ENCODE measurements at places on chromosomes 2 and 18.

GRCh38 chr2:218805627-218806026 is 23.7 kb downstream of the CYP27A1 start:
- no peak for DNase-seq

GRCh38 chr2:241314226-241315092 is 1.0 kb downstream of the HDLBP start:
- no peak for DNase-seq

- DNase-seq = no peak
These were observed 929.4 kb upstream of the PIK3C3 start for GRCh38 chr18:41025666-41026065.

GRCh38 chr2:111121828-111122630 is 1.3 kb downstream of the BCL2L11 start:
- peak; percentile 82 for DNase-seq

DNA sequence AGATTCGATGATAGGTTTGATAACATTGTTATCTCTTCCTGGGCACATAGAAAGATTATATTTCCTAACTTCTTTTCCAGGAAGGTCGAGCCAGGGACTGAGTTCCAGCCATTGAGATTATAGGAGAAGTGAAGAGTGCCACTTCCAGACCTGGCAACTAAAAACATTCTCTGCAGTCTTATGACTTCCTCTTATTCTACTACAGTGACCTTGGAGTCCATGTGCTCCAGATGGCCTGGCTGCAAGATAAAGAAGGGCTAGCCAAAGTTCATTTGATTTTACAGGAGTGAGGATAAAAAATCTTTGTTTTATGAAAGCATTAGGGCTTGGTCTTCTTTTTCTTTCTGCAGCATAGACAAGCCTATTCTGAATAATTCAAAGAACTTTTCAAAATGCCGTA is 363.0 kb downstream of the FSIP2 start:
- DNase-seq = no peak

DNA sequence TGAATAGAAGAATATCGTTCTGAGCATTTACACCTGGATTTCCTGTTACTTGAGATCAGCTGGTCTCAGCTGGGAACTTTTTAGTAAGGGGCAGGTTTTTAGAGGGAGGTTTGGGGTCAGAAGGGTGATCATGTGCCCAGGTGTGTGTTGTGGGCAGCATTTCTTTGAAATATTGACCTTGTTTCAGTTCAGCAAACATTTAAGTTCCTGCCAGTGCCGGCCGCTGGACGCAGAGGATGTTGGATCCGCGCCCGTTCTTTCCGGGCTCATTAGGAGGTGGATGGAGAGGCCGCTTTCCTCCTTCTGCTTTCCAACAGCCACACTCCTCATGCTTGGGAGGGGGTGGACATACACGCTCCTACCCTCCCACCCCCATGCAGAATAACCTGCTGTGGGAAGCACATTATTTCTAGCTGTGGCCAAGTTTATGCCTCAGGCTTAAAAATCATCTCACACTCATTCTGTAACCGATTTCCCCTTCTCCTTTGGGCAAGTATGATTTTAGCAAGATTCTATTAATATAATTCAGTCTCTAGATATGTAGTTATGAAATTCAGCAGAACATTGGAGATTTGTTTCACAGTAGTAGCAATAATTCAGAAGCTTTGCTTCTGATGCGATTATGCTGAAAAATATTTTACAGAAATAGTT is 131.4 kb downstream of the ZNF236 start:
- DNase-seq = peak; percentile 83

GRCh38 chr2:149768320-149768799 is 180.8 kb upstream of the MMADHC start:
- no peak for DNase-seq

All from ovary (tissue), 10 donors.